ENCODE measurements at places on chromosomes 5 and 9.

DNA sequence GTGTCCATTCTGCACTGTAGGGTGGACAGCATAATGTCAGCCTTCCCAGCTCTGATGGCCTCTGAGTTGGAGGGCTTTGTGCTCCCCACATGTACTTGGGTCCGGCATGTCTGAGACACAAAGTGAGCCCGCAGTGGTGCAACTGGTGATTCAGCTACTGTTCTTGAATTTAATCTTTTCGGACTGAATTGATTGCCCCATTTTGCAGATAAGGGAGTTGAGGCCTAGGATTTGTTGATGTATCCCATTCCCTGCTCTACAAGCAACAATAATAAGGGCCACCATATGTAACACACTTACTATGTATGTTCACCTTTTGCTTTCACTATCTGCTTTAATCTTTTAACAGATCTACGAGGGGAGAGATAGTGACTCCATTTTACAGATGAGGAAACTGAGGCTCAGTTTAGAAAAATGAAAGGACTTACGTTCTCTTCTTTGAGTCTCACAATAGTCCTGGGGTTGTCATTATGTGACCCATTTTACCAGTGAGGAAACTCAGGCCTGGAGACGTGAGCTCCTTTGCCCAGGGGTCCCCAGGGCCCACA is 4.5 kb downstream of the GSN start:
- no peak for DNase-seq

GRCh38 chr5:171309276-171310211 is 496 bp downstream of the TLX3 start:
- no peak for DNase-seq

GRCh38 chr5:18323891-18324290 is 689.6 kb downstream of the TAF11L14 start:
- DNase-seq, result no peak

DNA sequence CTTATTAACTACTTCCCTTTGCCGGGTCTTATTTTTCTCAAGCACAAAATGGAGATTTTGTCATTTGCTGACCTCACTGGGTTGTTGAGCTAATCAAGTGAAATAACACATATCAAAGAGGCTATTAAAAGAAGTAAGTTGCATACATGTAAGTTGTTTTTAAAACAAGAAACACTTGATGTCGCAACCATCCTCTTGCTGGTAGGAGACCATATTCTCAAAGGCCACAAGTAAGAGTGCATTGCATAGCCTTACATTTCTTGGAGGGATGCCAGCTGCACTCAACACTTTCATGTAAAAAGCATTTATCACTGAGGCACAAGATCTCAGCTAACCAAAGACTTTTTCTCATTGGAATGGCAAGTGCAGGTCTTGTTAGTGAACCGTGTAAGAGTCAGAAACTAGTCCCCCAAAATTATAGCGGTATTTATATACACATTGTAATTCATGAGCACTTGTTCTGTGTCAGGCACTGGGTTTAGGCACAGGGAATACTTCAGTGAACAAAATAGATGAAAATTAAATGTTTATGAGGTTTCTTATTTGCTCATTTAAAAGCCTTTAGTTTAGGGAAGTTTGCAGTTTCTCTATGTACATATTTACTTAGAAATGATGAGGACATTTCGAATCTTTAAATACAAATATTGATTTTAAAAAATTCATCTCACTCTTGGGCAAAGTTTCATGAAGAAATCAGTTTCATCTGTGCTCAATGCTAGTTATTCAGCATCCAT is 72.0 kb downstream of the ZFAND5 start:
- no peak for DNase-seq

- DNase-seq, result no peak
These were observed 232.3 kb downstream of the IRX2 start for GRCh38 chr5:2519153-2519552.

GRCh38 chr9:92612292-92612691 is 57.6 kb downstream of the IPPK start:
- DNase-seq, result no peak

- peak; percentile 52 for DNase-seq
These were observed 483 bp downstream of the FBXL7 start for GRCh38 chr5:15500325-15501001.

GRCh38 chr5:174533751-174534241 is 190.6 kb upstream of the MSX2 start:
- DNase-seq, result peak; percentile 61

GRCh38 chr9:15121630-15122029 is 185.4 kb downstream of the TTC39B start:
- no peak for DNase-seq

- DNase-seq, result no peak
These were observed 261.9 kb upstream of the NREP start for GRCh38 chr5:112018846-112019245.

DNA sequence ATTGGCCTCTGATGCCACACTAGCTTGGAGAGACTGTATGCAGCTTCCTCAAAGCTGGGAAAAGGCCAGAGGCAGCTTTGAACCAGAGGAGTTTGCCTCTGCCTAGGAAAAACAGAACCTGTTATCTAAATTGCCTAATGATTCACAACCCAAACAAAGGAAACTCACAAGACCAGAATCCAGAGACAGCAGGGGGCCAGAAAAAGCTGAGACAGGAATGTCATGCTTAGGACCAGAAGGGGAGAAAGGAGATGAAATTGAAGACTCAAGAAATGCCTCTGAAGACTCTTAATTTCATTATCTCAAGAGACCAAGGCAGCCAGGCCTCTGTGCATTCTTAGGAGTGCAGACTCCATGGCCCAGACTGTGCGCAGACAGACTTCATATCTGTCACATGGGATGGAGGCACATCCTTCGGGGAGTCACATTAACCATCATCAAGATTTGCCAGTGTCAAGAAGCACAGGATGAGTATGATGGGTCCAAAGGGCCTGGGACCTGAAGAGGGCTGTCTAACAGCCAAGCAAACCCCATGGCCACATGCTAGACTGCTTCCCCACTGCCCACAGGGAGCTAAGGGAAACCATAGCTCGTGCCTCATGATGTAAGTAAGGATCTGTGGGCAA is 57.3 kb downstream of the ARSB start:
- DNase-seq, result no peak

DNA sequence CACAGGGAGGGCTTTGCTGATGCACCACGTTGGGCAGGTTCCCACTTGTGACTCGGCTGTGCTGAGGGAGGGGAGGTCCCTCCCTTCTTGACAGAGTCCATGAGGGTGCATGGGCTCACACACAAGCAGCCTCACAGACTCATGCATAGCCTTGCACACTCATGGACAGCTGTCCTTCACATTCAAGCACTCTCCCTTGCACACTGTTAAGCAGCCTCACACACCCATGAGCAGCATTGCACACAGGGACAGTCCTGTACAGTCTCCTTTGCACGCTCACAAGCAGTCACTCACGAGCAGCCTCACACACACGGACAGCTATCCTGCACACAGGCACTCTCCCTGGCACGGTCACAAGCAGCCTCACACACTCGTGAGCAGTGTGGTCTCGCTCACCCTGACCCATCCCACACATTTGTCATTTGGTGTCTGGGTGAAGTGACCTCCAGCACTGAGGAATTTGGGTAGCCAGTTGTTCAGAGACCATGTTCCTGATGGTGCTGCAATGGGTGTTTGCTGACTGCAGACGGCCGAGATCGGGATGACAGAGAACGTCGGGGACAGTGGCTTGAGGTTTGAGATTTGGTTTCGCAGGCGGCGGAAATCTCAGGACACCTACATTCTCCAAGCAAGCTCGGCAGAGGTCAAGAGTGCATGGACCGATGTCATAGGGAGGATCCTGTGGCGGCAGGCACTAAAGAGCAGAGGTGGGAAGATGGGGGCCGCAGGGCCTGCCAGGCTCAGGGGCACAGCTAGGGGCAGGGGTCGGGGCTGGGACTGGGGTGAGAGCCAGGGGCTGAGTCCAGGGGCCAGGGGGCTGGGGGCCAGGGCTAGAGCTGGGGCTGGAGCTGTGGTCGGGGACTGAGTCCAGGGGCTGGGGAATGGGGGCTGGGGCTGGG is 17.7 kb upstream of the LRRC14B start:
- no peak for DNase-seq

DNA sequence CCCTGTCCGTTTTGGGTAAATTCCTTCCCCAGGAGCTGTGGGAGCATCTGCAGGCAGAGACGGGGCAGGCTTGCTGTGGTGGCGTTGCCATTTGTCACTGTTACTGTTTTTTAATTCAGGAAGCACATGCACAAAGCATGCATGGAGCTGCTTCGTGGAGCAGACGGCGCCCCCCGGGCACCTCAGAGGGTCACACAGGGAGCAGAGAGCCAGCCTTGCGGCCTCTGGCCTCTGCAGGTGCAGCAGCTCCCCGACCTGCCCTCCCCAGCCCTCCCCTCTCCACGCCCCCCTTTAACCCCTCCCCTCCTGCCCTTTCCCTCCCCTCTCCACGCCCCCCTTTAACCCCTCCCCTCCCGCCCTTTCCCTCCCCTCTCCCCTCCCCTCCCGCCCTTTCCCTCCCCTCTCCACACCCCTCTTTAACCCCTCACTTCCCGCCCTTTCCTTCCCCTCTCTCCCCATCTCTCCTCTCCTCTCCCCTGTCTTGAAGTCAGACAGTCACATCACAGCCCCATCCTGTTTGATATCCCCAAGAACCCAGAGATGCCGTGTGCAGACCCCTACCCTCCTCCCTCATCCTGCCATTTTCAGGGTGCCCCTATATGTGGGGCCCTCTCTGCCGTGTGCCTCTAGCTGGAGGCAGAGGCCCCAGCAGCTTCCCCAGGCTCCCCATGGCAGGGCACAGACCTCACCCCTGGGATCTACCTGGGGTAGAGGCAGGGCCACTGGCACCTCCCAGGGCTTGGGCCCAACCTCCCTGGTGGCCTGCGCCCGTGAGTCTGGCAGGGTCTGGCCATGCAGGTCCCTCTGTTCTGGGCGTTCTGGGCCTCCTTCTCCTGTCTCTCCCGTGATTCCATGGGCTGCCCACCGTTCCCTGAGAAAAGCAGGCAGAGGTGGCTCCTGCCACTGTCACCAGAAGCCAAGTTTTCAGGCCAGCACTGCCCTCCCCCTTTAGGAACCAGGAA is 29.6 kb upstream of the UBAC1 start:
- no peak for DNase-seq

GRCh38 chr9:75181750-75182149 is 93.4 kb downstream of the OSTF1 start:
- DNase-seq, result peak; percentile 32

GRCh38 chr5:12272389-12272788 is 368.1 kb upstream of the CTNND2 start:
- DNase-seq, result no peak

GRCh38 chr5:149063017-149063687 is at the start of gene SH3TC2:
SH3TC2 (minus strand) TSS chr5:149063062; CDS start chr5:149063022, 40 bp downstream.
- peak; percentile 90 for DNase-seq

DNA sequence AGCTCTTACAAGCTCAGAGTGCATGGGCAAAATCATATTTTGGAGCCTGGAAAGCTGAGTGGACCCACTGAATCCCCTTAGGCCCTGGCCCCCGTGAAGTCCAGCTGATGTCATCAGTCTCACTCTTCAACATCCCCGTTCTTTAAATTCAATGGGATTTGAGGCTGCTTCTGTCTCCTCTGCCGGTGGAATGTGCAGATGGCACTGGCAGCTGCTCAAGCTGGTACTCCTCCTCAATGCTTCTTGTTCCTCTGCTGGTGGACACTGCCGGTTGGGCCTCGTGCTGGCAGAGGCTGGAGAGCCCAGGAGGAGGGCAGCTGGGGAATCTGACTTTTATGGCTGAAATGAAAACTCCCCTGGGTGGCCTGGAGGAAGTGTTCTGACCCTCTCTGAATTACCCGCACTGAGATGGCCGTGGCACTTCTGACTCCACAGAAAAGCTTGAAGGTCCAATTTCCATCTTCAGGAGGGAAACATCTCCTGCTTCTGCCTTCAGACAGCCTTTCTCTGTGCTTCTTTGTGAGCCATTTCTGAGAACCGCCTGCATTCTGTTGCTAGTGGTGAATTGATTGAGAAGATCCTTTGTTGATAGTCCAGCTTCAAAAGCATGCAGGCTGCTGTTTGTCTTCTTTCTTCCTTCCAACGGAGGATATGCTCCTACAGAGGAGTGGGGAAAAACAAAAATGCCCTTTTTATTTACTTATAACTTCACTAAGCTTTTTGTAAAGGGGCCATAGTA is 298.9 kb downstream of the TMEM38B start:
- DNase-seq, result no peak

DNA sequence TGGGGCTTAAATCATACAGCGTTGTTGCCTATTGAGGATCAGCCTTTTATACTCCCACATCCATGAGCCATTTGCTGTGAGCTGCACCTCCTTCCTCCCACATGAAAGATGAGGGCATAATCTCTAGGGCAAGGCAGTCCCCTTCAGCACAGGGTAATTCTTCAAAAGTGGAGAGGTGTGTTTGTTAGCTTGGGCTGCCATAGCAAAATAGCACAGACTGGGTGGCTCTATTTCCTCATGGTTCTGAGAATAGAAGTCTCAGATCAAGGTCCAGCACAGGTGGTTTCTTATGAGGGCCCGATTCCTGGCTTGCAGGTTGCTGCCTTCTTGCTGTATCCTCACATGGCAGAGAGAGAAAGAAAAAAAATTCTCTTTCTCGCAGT is 121.8 kb upstream of the SLC12A2 start:
- DNase-seq, result no peak

DNA sequence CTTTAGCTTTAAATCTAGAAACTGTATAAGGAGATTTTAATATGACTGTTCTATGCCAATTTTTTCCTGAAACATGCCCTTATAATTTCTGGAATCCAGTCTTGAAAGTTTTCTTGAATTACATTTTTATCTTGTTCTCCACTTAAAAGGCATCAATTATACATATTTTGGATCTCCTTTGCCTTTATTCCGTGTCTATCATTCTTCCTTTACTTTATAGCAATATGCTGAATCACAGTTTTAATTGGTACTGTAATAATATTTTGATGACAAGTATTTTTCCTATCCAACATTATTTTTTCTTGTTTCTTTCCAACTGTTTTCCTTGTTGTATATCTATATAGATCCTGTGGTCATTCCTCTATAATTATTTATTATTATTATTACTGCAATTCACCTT is 361.2 kb downstream of the PIK3R1 start:
- no peak for DNase-seq

DNA sequence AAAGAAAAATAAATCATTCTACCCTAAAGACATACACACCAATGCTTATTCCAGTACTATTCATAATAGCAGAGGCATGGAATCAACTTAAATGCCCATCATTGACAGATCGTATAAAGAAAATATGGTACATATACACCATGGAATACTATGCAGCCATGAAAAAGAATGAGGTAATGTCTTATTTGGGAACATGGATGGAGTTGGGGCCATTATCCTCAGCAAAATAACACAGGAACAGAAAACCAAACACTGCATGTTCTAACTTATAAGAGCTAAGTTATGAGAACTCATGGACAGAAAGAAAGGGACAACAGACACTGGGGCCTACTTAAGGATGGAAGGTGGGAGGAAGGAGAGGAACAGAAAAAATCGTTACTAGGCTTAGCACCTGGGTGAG is 527.5 kb upstream of the ST8SIA4 start:
- no peak for DNase-seq

Measured in urothelium cell line (cell line).